ENCODE measurements at places on chromosomes 13 and 19.

- DNase-seq: no peak
Measured at GRCh38 chr13:28641600-28641926, 17.4 kb upstream of the POMP start.

DNA sequence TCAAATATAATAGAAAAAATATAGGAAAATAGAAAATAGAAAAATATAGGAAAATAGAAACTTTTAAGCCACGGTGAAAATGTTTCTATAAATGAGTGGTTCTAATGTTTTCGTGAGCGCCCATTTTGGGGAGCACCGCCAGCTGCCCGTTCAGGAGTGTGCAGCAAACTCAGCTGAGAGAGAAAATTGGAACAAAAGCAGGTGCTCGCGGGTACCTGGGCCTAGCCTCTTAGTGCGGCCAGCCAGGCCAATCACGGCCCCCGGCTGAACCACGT lies 204 bp upstream of the PDX1 start:
- no peak for DNase-seq

- DNase-seq: no peak
Measured at GRCh38 chr13:37138926-37139325, 33.5 kb upstream of the CSNK1A1L start.

GRCh38 chr19:44723952-44724319 lies 24.6 kb upstream of the BCL3 start:
- peak; percentile 87 for DNase-seq

- DNase-seq: peak; percentile 28
Measured at GRCh38 chr13:77519808-77520207, 15.7 kb upstream of the SCEL start.
